T-cell (primary cell): ENCODE measurements at places on chromosomes 12 and 14.

- H3K27ac ChIP-seq: no peak overlapping the region
- no peaks in the 10 kb centered on the region for H3K27me3 ChIP-seq
- no peak overlapping the region for H3K4me3 ChIP-seq
These were observed 180.2 kb upstream of the PZP start for GRCh38 chr12:9388379-9388778.

GRCh38 chr14:23055621-23056144, 1.6 kb downstream of the CDH24 start:
- H3K4me3 ChIP-seq: no peak overlapping the region
- H3K36me3 ChIP-seq: peaks cover 12% of the 10 kb centered on the region
- DNase-seq: no peak
- H3K27ac ChIP-seq: no peak overlapping the region

GRCh38 chr14:68379510-68380328, 413.1 kb downstream of the ZFP36L1 start:
- no peak overlapping the region for H3K4me3 ChIP-seq
- H3K4me1 ChIP-seq: peaks cover 29% of the 10 kb centered on the region
- DNase-seq: peak; percentile 27

DNA sequence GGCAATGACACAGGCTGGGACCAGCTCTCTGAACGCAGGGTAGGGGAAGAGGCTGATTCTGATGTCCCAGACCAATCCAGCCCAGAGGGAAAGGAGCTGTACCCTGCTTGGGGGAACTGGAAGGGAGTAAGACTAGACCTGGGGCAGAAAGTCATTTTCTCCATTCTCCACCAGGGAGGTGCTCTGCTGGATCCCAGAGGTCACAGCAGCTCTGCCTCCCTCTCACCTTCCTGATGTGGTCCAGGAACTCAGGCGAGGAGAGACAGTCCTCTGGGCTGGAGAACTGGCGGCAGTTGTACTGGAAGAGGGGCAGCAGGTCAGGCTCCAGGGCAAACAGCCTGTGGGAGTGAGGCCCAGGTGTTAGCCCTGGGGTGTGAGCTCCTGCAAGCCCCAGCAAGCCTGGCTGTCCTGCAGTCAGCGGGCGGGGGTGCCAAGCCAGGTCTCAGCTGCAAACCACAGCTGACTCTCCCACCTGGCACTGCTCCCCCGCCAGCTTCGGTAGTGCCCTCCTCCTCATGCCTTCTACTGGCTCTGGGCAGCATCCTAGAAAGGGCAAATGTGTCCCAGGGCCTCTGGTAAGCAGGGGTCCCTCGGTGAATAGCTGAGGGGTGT, 1.9 kb downstream of the NGB start:
- H3K4me3 ChIP-seq: no peak overlapping the region
- no peaks in the 10 kb centered on the region for H3K36me3 ChIP-seq
- no peak overlapping the region for H3K27ac ChIP-seq
- no peaks in the 10 kb centered on the region for H3K4me1 ChIP-seq
- DNase-seq: no peak

GRCh38 chr12:105995961-105996431, 142.8 kb downstream of the NUAK1 start:
- no peak overlapping the region for H3K4me3 ChIP-seq
- peaks cover 11% of the 10 kb centered on the region for H3K27me3 ChIP-seq
- no peaks in the 10 kb centered on the region for H3K4me1 ChIP-seq
- DNase-seq: no peak

GRCh38 chr12:131826097-131826928, 1.9 kb upstream of the MMP17 start:
- peaks cover 28% of the 10 kb centered on the region for H3K4me1 ChIP-seq
- no peaks in the 10 kb centered on the region for H3K27me3 ChIP-seq
- H3K36me3 ChIP-seq: no peaks in the 10 kb centered on the region
- H3K27ac ChIP-seq: no peak overlapping the region
- no peak overlapping the region for H3K4me3 ChIP-seq
- no peak for DNase-seq

GRCh38 chr14:22266683-22267082, 322.3 kb downstream of the DAD1 start:
- DNase-seq: no peak
- no peak overlapping the region for H3K4me3 ChIP-seq
- H3K4me1 ChIP-seq: no peaks in the 10 kb centered on the region
- H3K36me3 ChIP-seq: no peaks in the 10 kb centered on the region
- H3K27ac ChIP-seq: no peak overlapping the region
- no peaks in the 10 kb centered on the region for H3K27me3 ChIP-seq

- no peak overlapping the region for H3K4me3 ChIP-seq
- peak; percentile 74 for DNase-seq
- no peak overlapping the region for H3K27ac ChIP-seq
- no peaks in the 10 kb centered on the region for H3K4me1 ChIP-seq
- peaks cover 5% of the 10 kb centered on the region for H3K36me3 ChIP-seq
These were observed 14.8 kb downstream of the PROX2 start for GRCh38 chr14:74860899-74861733.

DNA sequence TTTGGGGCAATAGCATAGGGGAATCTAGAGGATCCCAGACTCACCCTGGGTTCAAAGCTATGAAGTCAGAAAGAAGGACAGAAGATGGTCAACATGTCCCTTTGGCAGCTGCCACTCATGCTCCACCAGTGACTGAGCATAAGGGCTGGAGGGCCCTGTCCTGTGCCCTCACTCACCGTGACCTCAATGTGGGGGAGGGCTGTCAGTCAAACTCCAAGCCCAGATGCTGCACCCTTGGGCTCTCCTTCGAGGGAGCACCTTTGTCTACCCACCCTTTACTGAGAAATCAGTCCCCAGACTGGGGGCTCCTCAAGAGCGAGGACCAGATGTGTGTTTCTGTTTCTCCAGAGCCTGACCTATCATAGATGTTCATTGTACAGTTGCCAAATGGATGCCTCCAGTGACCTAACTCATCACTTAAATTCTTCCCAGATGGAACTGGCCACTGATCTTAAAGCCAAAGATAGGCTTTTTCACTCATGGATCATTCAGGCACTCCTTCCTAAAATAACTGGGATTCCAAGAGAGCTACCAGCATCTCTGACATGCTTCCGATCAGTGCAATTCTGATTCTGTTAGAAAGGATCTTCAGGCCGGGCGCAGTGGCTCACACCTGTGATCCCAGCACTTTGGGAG, 27.2 kb upstream of the VSX2 start:
- H3K4me3 ChIP-seq: no peak overlapping the region
- DNase-seq: no peak
- no peak overlapping the region for H3K27ac ChIP-seq
- no peaks in the 10 kb centered on the region for H3K27me3 ChIP-seq
- H3K36me3 ChIP-seq: no peaks in the 10 kb centered on the region
- H3K4me1 ChIP-seq: no peaks in the 10 kb centered on the region

DNA sequence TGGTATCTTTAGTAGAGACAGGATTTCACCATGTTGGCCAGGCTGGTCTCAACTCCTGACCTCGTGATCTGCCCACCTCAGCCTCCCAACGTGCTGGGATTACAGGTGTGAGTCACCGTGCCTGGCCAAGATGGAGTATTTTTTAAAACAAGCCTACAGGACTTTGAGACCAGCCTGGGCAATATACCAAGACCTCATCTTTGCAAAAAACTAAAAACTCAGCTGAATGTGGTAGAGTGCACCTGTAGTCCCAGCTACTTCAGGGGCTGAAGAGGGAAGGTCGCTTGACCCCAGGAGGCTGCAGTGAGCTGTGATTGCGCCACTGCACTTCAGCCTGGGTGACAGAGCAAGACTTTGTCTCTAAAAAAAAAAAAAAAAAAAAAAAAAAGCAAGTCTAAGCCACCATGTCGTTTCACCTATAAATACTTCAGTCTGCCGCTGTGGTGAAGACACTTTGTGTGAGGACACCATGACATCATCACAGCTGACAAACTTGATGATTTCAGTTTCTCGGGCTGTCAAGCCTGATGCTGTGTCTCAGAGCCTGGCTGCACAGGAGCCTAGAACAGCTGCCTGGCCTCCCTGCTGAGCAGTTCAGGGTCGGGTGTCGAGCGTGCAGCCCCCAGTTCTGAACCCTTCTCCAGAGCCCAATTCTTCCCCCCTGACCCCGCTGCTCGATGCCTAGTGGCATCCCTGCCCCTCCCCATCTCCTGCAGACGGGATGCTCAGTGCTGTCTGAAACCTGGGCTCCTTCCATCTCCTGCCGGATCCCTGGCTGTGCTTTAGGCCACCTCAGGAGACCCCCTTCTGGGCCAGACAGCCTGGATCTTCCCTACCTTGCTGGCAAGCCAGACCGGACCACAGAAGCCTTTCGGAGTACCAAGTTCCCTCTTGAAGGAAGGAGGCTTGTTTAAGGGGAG, 119.2 kb upstream of the EVL start:
- H3K36me3 ChIP-seq: no peaks in the 10 kb centered on the region
- no peaks in the 10 kb centered on the region for H3K4me1 ChIP-seq

GRCh38 chr12:6065131-6065862, 59.2 kb downstream of the VWF start:
- no peaks in the 10 kb centered on the region for H3K36me3 ChIP-seq
- DNase-seq: no peak
- no peak overlapping the region for H3K27ac ChIP-seq
- H3K27me3 ChIP-seq: peaks cover 49% of the 10 kb centered on the region
- H3K4me3 ChIP-seq: no peak overlapping the region
